ENCODE measurements at places on chromosomes 1 and 21. TPM values are rescaled to one million over a fixed set of nuclear protein-coding genes. Genes with fewer than 3 reads are reported as not detected.

The PADI2 gene
- 0.24 TPM for total RNA-seq

DNA sequence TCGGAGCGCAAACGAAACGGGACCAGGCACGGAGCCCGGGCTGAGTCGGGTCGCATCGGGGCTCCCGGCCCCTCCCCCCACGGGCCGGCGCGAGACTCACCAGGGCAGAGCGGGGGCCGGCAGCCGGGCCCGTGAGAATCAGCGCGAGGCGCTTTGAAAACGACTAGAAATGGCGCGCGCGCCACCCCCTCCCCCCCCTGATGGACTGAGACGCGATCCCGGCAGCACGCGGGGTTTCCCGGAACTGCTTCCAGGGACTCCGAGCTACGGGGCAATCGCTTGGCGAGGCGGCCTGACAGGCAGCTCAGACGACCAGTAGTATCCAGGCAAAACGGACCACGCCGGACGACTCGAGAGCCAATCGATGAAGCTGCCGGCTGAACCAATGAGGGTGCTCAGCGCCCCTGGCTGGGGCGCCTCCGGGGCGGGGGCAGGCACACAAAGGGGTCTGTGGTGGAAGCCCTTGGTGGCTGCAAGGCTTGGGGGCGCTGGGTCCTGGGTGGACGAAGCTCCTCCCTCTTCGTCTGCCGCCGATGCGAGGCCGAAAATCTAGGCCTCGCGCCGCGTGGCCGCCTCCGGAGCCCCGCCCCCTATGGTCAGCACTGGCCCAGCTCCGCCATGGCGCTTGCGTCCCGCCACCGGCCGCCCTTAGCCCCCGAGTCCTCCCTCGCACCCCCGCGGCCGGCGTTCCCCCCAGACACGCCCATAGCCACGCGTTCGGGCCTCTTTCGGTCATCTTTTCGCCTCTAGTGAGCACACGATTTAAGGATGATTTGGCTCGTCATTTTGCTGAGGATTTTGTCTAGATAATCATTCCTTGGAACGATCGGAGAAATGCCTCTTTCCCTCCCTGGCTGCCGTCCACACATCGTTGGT is at the start of gene HNRNPR:
Gene HNRNPR, minus strand, starts transcription at position 174 of the 876 bp plus-strand sequence. CDS start 3,276 bp downstream, outside the sequence.
- peak; percentile 100 for DNase-seq
- H3K36me3 ChIP-seq = no peaks in the 10 kb centered on the region
- peak within 1 kb of the TSS; percentile 98 for H3K27ac ChIP-seq
- peak within 1 kb of the TSS; percentile 80 for H3K4me3 ChIP-seq

GRCh38 chr21:31332525-31332924 is 11.5 kb downstream of the TIAM1 start:
- no peak overlapping the region for H3K4me3 ChIP-seq
- H3K36me3 ChIP-seq = no peaks in the 10 kb centered on the region
- no peak for DNase-seq
- no peaks in the 10 kb centered on the region for H3K4me1 ChIP-seq
- no peaks in the 10 kb centered on the region for H3K27me3 ChIP-seq
- no peak overlapping the region for H3K27ac ChIP-seq

- H3K27ac ChIP-seq = no peak overlapping the region
- no peak for DNase-seq
- no peaks in the 10 kb centered on the region for H3K36me3 ChIP-seq
Observed at GRCh38 chr1:240522122-240522822, 89.7 kb downstream of the GREM2 start.

- H3K27me3 ChIP-seq = no peaks in the 10 kb centered on the region
- H3K4me1 ChIP-seq = no peaks in the 10 kb centered on the region
- no peak overlapping the region for H3K27ac ChIP-seq
- no peaks in the 10 kb centered on the region for H3K36me3 ChIP-seq
- no peak overlapping the region for H3K4me3 ChIP-seq
Observed at GRCh38 chr1:183764981-183765380, 39.9 kb upstream of the RGL1 start.

DNA sequence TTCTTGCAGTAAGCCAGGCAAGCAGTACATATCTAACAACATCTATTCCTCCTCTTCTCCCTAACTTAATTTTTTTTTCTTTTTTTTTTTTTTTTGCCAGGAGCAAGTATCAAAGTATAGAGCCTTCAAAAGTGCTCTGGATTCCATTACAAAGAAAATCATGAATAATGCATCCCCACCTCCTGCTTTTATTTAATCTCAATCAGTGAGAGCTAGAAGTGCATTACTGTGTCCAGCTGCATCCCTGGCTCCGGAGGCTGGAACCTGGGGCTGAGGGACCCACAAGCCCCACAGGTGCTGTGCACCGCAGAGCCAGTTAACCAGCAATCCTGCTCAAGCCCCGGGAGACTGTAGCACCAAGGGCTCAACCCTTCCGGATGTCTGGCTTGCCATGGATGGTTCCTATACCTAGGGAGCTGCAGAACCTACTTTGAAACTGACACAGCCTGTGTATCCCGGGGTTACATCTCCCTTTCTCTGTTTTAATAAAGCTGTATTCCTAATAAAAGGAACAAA is 455.9 kb upstream of the RUNX1 start:
- H3K27me3 ChIP-seq = no peaks in the 10 kb centered on the region
- no peak overlapping the region for H3K4me3 ChIP-seq
- H3K4me1 ChIP-seq = peaks cover 10% of the 10 kb centered on the region
- no peak for DNase-seq
- no peaks in the 10 kb centered on the region for H3K36me3 ChIP-seq

- no peaks in the 10 kb centered on the region for H3K27me3 ChIP-seq
- no peak for DNase-seq
- H3K4me1 ChIP-seq = no peaks in the 10 kb centered on the region
- no peak overlapping the region for H3K4me3 ChIP-seq
- no peaks in the 10 kb centered on the region for H3K36me3 ChIP-seq
Observed at GRCh38 chr1:201261771-201262547, 21.3 kb upstream of the PKP1 start.

- no peaks in the 10 kb centered on the region for H3K36me3 ChIP-seq
- DNase-seq = no peak
- peaks cover 10% of the 10 kb centered on the region for H3K4me1 ChIP-seq
Observed at GRCh38 chr1:56453417-56454078, 125.8 kb downstream of the PLPP3 start.

The FCRL1 gene
- total RNA-seq = 0.65 TPM

DNA sequence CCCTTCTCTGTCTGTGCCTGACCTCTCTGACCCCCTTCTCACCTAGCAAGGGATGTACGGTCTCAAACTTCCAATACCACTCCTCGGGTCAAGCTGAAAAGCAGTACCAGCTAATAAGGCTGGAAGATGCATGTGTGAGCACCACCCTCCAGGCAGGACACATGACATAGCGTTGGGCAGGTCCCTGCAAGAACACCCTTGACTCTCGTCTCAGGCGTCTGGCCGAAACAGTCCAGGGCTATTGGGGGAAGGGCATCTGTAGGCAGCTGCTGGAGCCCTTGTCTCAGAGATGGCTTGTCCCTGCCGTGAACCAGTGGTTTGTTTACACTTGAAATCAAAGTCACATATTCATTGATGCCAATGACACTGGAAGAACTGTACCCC is 56.5 kb downstream of the CD46 start:
- DNase-seq = no peak
- H3K4me1 ChIP-seq = peaks cover 26% of the 10 kb centered on the region
- no peaks in the 10 kb centered on the region for H3K36me3 ChIP-seq
- no peaks in the 10 kb centered on the region for H3K27me3 ChIP-seq
- no peak overlapping the region for H3K4me3 ChIP-seq
- H3K27ac ChIP-seq = no peak overlapping the region

GRCh38 chr21:26421724-26422123 is 151.4 kb downstream of the CYYR1 start:
- H3K27me3 ChIP-seq = no peaks in the 10 kb centered on the region
- no peak overlapping the region for H3K27ac ChIP-seq
- DNase-seq = no peak
- H3K4me3 ChIP-seq = no peak overlapping the region

The MOB3C gene
- 18.9 TPM for total RNA-seq

The S100A3 gene
- total RNA-seq = 0.48 TPM

GRCh38 chr1:167532964-167533824 is 14.9 kb upstream of the CD247 start:
- no peaks in the 10 kb centered on the region for H3K27me3 ChIP-seq
- no peak overlapping the region for H3K27ac ChIP-seq
- H3K36me3 ChIP-seq = no peaks in the 10 kb centered on the region
- H3K4me3 ChIP-seq = no peak overlapping the region
- no peaks in the 10 kb centered on the region for H3K4me1 ChIP-seq

The PRDX1 gene
- 332 TPM for total RNA-seq

DNA sequence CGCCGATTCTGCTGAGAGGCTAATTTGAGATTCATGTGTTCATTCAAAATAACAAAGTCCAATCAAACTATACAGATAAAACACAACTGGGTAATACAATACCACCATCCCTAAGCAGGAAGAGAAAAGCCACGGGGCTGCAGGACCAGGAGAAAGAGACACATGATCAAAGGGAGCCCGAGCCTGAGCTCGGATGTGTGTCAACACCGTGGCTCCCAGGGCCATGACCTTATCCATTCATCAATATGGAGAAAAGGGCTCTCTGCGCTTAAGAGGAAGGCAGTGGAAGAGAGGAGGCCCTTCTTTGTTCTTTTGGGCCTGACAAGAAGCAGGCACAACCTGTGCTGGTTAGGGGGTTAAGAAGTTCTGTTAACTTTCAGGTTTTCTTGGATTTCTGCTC is 56.7 kb downstream of the HUNK start:
- H3K27ac ChIP-seq = no peak overlapping the region
- no peak for DNase-seq
- no peaks in the 10 kb centered on the region for H3K4me1 ChIP-seq
- H3K27me3 ChIP-seq = no peaks in the 10 kb centered on the region
- no peak overlapping the region for H3K4me3 ChIP-seq

DNA sequence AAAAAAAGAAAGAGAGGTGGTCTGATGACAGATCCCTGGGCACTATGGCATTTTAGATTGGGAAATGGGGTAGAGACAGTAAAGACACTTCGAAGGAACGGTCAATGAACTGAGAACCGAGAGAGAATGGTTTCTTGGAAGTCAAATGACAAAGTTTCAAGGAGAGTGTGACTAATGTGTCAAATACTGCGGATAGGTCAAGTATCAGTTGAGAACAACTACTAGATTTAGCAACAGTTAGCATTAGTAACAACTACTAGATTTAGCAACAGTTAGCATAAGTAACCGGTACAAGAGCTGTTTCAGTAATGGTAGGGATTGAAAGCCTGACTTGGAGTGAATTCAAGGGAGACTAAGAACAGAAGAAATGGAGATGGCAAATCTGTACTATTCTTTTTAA is 35.0 kb downstream of the UROD start:
- H3K4me3 ChIP-seq = no peak overlapping the region
- H3K4me1 ChIP-seq = no peaks in the 10 kb centered on the region

DNA sequence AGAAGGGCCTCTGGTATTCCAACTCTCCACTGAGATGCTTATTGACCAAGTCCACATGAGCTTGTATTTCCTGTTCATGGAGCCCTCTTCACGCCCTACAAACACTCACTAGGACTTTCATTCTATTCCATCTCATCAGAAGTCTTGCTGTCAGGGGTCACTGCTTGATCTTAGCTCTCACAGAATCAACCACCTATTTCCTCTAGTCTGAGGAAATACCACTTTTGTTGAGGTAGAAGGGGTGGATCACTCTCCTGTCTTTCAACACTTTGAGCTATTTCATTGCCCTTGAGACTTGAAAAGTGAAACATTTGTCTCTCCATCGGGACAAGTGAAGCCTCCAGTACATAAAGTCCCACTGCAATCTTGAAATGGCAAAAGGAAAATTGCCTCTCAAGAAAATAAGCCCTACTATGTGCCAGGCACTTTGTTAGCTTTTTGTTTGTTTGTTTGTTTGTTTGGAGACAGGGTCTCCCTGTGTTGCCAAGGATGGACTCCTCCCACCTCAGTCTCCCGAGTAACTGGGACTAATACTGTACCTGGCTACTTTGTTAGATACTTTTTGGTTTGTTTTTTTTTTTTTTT is 19.8 kb upstream of the FAM110D start:
- no peak overlapping the region for H3K27ac ChIP-seq
- DNase-seq = no peak
- no peaks in the 10 kb centered on the region for H3K36me3 ChIP-seq

- no peak overlapping the region for H3K4me3 ChIP-seq
- H3K27me3 ChIP-seq = no peaks in the 10 kb centered on the region
- peaks cover 2% of the 10 kb centered on the region for H3K4me1 ChIP-seq
- DNase-seq = no peak
- H3K27ac ChIP-seq = no peak overlapping the region
Observed at GRCh38 chr1:30132602-30133286, 590.6 kb downstream of the MATN1 start.

GRCh38 chr1:40423264-40423642 is 27.0 kb upstream of the ZFP69B start:
- H3K4me3 ChIP-seq = no peak overlapping the region
- no peak overlapping the region for H3K27ac ChIP-seq
- no peaks in the 10 kb centered on the region for H3K36me3 ChIP-seq
- H3K4me1 ChIP-seq = no peaks in the 10 kb centered on the region
- no peaks in the 10 kb centered on the region for H3K27me3 ChIP-seq

DNA sequence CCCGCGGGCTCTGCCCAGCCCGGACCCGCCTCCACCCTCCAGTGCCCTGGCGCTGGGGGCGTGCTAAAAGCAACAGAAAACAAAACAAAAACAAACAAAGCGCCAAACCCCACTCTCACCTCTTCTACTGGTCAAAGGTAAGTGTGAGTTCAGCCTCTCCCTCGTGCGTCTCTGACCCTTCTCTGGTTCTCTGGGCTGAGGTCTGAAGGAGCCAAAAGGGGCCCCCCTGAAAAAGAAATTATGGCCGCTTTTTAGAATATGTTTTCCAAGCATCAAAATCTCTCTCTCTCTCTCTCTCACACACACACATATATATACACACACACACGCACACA is 133.5 kb upstream of the DPYD start:
- no peak overlapping the region for H3K4me3 ChIP-seq
- peaks cover 3% of the 10 kb centered on the region for H3K4me1 ChIP-seq
- no peak overlapping the region for H3K27ac ChIP-seq
- H3K27me3 ChIP-seq = no peaks in the 10 kb centered on the region

DNA sequence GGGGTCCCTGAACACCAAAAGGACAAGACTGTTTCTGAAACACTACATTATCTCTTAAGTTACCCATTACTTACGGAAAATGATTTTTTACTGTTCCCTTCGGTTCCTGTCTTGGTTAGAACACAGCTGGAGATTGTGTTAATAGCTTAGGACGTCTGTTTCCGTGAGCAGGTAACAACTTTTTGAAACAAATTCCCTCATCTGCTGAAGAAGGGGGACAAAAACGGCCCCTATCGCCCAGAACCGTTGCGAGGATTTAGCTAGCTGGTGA is 67.8 kb downstream of the SLC35A3 start:
- H3K4me3 ChIP-seq = peak overlapping the region; percentile 57
- H3K27ac ChIP-seq = peak overlapping the region; percentile 98
- H3K36me3 ChIP-seq = no peaks in the 10 kb centered on the region

GRCh38 chr1:9996624-9997582 is at the start of gene RBP7:
Gene RBP7 (plus strand): TSS chr1:9997228. CDS start chr1:9997259, 31 bp downstream.
- no peaks in the 10 kb centered on the region for H3K36me3 ChIP-seq
- peaks cover 8% of the 10 kb centered on the region for H3K4me1 ChIP-seq
- no peaks in the 10 kb centered on the region for H3K27me3 ChIP-seq
- peak; percentile 40 for DNase-seq
- H3K27ac ChIP-seq = no peak within 1 kb of the TSS
